ENCODE measurements at places on chromosomes 7 and 10.

- no peak for DNase-seq
Measured at GRCh38 chr7:107494315-107494751, 24.5 kb downstream of the GPR22 start.

DNA sequence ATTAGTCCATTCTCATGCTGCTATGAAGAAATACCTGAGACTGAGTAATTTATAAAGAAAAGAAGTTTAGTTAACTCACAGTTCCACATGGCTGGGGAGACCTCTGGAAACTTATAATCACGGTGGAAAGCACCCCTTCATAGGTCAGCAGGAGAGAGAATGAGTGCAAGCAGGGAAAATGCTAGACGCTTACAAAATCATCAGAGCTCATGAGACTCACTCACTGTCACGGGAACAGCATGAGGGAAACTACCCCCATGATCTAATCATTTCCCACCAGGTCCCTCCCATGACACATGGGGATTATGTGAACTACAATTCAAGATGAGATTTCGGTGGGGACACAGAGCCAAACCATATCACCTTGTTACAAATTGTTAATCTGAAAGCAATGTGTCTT lies 15.8 kb downstream of the TAS2R39 start:
- no peak for DNase-seq

- DNase-seq: no peak
Measured at GRCh38 chr10:49625411-49625810, 11.6 kb downstream of the CHAT start.

DNA sequence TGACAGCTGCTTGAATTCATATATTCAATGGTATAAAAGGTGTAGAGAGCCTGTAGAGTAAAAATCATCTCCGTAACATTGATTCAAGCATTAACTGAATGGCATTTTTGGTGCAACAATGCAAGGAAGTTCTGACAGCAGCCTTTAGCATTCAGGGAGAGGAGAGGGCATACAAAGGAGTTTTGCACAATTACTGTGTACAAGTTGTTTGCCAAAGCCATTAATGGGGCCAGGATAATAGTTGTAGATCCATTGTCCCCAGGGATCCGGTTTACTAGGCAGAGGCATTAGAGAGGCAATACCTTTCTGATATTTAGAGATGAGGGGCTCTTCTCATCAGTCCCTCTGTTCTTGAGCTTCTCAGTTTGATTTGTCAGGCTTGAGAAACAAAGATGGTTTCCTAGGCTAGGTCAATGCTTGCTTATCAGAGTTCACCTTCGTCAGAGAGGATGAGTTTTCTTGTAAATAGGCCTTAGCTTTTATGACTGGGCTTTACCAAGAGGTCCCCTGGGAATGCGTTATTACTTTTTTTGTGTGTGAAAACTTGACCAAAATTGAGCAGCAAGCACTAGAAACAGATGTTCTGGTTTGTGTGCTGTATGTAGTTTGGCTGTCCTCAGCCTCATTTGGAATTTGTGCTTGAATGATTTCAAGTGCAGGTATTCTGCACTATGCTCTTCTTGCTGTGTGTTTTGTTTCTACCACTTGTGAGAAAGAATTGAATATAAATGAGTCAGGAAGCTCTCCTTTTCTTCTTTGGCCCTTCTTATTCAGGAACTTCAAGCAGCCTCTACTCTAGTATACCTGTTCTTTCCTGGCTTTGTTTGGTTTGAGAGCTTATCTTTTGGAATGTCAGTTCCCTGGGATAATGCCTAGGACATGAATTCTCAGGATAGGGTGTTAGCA lies 32.0 kb downstream of the SND1 start:
- DNase-seq: no peak

DNA sequence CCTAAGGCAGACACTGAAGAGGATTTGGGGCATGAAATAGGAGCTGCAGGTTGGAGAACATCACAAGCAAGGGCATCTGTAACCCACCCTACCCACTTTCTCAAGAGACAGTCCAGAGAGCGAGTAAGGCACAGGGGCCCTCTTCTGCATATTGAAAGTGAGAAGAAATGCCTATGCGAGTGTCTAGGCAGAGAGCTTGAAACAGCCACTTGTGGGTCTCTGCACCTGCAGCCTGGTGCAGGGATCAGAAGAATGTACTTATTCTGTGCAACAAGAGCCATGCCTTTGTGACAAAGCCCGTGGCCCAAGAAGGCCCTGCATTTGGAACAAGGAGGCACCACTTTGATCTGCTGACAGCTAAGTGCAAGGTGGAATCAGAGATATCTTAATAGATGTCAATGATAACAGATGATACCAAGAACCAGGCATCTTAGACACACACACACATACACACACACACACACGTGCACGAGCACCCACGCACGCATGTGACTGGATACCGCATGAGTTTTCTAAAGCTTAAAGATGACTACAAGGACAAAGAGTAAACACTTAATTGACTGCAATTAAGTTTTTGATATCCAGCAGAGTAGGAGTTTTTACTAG lies 89.3 kb downstream of the NPSR1 start:
- DNase-seq: no peak

DNA sequence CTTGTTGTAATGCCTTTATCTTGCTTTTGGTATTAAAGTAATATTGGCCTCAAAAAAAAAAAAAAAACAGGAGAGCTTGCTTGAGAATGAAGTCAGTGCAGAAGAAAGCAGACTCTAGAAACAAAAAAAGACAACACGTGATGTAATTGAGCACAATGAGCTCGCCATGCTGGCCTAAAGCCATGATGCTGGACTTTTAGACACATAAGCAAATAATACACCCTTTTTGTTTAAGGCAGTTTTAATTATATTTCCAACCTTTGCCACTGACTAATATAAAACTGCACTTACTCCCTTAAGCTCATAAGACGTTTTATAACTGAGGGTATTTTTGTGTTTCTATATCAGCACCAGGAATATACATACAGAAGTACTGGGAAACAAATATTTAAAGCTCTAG lies 798.3 kb downstream of the KCNMA1 start:
- no peak for DNase-seq

DNA sequence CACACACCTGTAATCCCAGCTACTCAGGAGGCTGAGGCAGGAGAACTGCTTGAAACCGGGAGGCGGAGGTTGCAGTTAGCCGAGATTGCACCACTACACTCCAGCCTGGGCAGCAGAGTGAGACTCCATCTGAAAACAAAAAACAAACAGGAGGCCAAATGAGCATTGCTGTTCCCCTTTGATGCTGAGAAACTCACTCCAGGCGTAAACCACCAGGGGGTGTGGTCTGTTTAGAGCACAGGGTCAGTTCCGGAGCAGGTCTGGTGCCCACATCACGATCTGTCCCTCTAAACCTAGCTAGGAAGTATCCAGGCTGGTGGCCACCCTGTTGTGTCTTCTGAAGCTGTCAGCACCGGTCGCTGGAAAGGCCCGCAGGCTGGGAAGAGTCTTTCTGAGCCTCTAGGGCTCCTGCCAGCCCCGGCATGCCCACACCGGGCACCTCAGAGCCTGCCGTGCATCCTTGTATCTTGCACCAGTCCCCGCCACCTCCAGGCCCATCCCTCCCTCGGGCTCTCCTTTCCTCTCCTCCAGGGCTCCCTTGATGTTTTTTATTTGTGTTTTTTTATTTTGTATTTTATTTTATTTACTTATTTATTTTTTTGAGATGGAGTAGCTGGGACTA lies 66.3 kb upstream of the SH2B2 start:
- no peak for DNase-seq

- DNase-seq: no peak
Measured at GRCh38 chr10:73494877-73495225, 973 bp downstream of the PPP3CB start.

DNA sequence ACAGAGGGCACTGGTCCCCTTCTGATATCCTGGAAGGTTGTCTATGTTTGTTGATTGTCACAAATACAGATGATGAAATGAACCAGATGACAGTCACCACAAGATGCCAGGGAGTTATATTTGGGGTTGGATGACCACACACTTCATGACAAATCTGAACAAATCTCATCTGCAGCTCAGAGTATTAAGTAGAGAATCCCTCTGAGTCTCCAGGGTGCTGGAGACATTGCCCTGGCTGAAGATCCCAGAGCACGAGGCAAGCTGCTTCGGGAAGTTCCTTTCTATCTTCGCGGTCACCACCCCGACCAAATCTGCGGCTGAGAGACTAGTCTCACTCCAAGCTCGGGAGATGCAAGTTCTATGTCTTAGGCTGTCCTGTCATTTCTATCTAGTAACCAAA lies 9.0 kb downstream of the DENND2A start:
- DNase-seq: no peak

DNA sequence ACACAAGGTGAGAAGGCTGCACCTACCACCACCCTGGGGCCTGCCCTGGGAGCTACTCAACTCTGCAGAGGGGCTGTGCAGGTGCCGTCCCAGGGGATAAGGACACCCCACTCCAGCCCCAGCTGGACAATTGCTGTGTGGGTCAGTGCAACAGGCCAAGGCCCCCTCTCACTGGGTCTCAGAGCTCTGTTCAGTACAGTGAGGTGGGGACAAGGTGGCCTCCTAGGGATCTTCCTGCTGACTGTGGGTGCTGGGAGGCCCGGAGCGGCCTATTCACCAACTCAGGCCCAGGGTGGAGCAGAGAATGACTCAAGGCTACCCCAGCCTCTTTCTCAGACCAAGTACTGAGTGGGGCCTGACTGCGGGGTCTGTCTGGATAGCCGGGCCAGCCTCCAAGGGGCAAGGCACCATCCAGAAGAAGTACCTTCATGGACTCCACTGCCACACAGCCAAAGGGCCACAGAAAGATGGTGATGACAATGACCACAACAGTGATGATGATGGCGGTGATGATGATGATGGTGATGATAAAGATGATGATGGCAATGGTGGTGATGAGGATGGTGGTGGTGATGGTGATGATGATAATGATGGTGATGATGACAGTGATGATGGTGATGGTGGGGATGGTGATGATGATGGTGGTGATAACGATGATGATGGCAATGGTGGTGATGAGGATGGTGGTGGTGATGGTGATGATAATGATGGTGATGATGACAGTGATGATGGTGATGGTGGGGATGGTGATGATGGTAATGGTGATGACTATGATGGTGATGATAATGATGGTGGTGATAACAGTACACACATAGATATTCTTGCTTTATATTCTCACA lies 59.8 kb upstream of the DNAAF5 start:
- DNase-seq: no peak

GRCh38 chr10:71006506-71006905 lies 118.1 kb upstream of the PCBD1 start:
- DNase-seq: no peak

- DNase-seq: no peak
Measured at GRCh38 chr7:79420464-79420863, 33.0 kb downstream of the MAGI2 start.

GRCh38 chr10:91740353-91740924 lies 57.8 kb upstream of the TNKS2 start:
- DNase-seq: no peak

- no peak for DNase-seq
Measured at GRCh38 chr7:117285826-117286225, 37.0 kb downstream of the WNT2 start.

DNA sequence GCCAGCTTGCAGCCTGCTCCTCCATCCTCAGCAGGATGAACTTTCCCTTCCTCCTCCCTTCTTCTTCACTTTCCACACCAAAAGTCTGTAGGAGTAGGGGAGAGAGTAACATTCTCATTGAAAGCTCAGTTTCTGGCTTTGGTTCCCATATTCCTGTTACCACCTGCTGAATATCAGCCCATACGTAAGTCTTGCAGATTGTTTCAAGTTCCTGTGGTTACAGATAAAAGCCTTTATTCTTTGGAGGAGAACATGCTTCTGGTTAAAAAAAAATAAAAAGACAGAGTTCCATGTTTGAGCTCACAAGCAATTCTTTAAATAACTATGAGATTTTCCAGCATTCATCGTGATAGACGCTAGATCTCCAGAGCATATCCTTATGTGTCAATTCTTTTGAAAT lies 637.3 kb downstream of the SUGCT start:
- DNase-seq: no peak

DNA sequence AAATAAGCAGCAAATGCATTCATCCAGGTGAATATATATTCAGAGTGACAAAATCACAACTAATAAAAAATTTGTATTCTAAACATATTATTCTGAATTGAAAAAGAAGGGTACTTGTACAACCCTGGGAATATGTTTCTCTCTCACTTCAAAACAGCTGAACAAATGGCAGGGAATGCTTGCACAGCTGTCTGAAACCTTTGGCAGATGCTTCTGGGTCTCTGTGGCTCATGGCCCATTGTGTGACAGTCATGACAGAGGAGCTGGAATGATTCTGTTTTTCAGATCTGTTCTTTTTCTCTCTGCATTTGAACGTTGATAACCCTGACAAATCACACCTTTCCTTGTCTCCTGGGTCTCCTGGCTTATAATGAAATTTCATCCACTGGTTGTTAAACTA lies 275.7 kb upstream of the FZD1 start:
- no peak for DNase-seq

DNA sequence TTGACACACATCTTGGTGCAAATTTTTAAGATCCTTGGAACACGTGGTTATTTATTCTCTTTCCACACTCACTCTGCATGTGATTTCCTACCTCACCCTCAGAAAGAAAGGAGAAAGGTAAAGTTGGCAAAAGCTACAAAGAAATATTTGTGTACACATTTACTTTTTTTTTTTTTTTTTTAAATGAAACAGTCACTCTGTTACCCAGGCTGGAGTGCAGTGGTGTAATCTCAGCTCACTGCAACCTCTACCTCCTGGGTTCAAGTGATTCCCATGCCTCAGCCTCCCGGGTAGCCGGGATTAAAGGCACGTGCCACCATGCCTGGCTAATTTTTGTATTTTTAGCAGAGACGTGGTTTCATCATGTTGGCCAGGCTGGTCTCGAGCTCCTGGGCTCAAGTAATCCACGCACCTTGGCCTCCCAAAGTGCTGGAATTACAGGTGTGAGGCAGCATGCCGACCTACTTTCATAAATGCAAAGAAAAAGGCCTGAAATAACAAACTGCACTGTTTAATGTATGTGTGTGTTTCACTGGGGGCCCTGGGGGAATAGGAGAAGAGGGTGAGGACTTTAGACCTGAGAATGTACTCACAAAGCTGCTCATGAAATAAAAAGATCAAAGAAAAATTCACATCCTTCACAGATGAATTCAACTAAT lies 71.6 kb upstream of the GRID1 start:
- no peak for DNase-seq

DNA sequence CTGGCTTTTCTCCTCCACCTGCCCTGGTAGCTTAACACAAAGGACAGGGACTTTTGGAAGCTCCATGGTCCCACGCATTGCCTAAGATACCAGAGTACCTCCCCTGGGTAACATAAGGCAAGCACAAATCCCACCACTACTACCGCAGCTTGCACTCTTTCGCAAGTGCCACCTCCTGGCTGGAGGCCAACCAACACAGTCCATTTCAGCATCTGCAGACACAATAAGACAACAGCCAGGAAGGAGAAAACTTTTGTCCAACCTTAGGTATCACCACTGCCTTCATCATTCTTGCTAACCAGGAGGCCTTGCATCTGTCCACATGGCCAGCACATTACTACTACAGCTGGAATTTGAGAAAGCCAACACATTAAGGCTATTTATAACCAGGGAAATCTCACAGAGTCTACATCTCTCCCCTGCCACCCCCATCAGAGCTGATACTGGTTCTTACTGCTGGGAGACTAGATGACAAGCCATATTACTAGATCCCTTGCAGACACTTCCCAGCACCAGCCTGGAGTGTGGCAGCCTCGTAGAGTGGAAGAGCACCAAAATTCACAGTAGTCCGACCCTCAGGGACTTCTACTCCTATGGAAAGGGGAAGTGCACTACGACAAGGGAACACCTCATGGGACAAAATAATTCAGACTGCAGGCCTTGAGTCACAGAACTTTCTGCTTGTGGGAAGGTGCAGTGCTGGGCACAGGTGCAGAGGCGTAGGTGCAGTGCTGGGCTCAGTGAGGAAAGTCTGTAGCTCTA lies 39.8 kb upstream of the CDK13 start:
- DNase-seq: no peak
